Fibroblast of lung (primary cell): ENCODE measurements at places on chromosomes 2 and 18. TPM values are rescaled to one million over a fixed set of nuclear protein-coding genes. Genes with fewer than 3 reads are reported as not detected.

DNA sequence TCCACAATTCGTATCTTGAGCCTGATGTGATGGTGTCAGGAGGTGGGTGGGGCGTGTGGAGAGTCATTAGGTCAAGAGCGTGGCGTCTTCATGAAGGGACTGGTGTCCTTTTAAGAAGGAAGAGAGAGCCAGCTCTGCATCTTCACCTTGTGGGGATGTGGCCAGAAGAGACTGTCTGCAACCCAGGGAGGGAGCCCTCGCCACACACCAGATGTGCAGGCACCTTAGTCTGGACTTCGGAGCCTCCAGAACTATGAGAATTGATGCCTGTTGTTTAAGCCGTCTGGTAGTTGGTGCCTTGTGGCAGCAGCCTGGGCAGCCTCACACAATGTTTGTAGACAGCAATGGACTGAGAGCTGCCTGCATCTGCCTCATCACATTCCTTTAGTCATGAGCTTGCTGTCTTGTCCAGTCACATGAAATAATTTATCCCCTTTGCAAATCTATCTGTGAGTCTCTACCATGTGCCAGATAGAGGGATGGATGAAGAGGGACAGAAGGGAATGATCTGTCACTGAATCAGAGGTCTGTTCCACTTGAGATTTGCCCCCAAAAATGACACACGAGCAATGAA lies 61.0 kb downstream of the MYT1L start:
- no peak for DNase-seq

DNA sequence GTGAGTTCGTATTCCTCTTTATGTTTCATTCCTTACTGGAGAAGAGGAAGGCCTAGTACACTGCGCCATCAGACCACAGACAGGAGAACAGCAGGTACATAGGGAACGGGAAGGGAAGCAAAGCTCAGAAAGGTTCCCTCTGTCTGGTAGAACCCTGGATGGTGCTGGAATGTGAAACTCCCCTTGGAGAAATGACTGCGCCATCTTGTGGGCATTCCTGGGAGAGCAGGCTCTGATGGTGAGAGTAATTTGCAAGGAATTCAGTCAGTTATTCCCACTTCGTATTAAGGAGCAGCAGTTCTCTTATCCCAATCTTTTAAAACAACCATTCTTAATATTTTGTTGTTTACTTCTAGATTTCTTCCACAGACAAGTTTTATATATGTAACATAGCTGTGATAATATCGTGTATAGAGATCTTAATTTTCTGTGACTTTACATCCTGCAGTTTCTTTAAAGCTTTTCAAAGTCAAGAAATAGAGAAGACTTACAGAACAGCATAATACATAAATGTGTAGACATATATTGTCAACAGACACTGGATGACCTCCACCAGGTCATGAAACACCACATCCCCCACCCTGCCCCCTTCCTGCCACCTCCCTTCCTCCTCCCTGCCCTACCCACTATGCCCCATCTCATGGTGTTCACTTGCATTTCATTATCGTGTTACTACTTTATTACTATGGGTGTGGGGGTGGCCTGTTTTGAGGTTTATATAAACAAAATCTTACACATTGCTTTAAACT lies 83.9 kb downstream of the ARHGEF4 start:
- DNase-seq: peak; percentile 72

- no peak for DNase-seq
Observed at GRCh38 chr2:13542061-13542460, 825.3 kb downstream of the TRIB2 start.

DNA sequence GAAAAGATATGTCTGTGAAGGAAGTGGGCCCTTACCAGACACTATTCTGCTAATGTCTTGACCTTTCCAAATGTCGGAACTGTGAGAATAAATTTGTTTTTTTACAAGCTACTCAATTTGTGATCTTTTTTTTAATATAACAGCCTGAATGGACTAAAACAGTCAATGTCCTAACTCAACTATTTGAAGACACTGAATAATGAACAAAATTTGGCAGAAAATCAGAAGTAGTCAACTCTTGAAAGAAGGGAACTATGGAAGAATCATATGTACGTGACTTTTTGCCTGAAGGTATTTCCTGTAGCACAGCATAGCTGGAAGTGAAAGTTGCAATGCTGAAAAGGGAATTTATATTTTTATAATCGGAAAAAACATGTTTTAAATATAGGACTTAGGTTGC lies 351.8 kb upstream of the TFPI start:
- no peak for DNase-seq

DNA sequence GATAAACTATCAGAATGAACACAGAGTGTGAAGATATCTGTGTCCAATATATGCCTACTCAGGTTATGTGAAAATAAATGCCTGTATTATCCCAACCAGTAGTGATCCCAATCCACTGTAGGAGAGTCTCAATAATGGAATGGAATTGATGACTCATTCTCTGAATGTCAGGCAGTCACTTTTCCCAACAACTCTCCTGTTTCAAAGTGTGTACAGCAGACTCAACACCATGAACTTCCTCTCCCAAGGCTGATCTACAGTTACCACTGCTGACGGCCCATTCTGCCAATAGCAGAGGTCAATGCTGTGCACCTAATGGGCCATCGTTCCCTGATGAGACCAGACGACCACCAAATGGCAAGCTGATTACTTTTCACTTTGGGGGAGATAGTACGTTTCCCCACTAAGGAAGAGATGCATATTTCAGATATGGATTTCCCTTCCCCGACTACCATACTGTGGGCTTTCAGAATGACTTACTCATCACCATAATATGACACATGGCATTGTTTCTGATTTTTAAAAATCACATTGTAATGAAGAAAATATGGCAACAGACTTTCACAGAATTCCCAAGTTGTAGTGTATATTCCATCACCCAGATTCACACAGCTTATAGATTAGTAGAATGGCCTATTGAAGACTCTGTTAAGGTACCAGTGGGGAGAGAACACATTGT lies 601.7 kb upstream of the VRK2 start:
- peak; percentile 19 for DNase-seq

GRCh38 chr2:104976603-104977120 lies 61.2 kb upstream of the MRPS9 start:
- DNase-seq: no peak

- no peak for DNase-seq
Observed at GRCh38 chr2:240878341-240878936, 9.8 kb downstream of the AGXT start.

DNA sequence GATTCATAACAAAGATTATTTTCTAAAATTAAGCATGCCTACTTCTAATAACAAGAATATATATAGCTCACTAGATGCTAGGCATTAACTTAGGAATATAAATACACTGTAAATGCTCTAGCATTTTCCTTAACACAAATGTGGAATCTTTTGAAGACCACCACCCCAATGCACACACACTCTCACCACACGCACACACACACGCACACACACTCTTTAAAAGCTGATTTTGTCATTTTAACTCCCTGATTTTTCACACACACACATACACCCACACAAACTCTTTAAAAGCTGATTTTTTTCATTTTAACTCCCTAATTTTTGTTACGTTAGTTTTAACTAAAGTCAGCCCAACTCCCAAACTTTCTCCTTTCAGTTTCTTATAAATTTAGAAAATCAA lies 3.0 kb downstream of the COL5A2 start:
- no peak for DNase-seq

- DNase-seq: no peak
Observed at GRCh38 chr18:45749918-45750689, 26.1 kb downstream of the SLC14A1 start.

DNA sequence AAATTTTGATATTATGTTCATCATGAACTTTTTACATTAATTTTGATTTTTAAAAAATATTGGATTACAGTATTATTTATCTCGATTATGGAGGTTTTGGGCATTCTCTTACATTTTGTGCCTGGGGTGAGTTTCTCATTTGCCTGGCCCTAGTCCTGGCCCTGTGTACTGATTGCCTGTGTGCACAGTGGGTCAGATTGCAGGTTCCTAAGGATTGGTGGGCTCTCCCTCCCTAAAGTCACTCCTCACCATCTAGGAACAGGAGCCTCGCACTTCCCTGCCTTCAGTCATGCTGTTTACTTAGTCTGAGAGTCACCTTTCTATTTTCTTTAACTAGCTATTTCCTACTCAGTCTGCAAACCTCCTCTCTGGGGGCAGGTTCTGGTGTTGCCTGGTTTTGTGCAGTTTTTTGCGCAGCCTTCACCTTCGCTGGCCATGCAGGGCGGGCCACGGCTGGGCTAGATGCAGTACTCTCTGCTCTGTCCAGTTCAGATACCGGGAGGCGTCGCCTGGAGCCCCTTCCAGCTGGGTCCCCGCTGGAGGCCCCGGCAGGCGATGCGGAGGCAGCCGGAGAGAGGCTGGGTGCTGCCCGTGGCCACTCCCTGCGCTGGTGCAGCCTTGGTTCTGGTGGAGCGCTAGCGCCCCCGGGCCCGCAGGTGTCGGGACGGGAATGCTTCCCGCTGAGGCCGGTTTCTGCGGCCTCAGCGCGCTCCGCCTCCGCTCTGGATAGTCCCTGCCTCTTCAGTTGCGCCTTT lies 23.3 kb upstream of the MC5R start:
- peak; percentile 26 for DNase-seq

GRCh38 chr2:145287736-145288135 lies 767.8 kb upstream of the ZEB2 start:
- DNase-seq: no peak

DNA sequence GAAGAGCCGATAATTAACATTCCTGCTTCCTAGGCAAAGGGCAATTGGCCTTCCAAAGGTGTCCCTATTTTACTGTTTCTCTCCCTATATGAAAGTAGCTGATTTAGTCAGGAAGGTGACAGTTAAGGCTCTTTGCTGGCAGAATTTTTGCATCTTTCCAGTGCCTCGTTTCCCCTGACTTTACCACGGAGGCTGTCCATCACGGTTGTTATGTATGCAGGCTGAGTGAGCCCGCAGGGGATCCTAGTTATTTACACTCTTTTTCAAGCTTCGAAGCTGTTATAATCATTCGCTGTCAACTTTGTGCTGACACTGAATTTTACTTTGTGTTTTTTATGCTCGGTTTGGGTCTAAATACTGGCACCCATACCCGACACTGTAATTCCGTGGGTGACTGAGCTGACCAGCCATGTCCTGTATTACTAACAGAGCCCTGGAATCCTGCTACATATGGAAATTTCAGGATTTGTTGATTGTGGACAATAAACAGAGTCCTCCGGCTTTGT lies 713.8 kb upstream of the FANCL start:
- no peak for DNase-seq

- DNase-seq: peak; percentile 82
Observed at GRCh38 chr2:29165362-29166241, 50.4 kb downstream of the CLIP4 start.

DNA sequence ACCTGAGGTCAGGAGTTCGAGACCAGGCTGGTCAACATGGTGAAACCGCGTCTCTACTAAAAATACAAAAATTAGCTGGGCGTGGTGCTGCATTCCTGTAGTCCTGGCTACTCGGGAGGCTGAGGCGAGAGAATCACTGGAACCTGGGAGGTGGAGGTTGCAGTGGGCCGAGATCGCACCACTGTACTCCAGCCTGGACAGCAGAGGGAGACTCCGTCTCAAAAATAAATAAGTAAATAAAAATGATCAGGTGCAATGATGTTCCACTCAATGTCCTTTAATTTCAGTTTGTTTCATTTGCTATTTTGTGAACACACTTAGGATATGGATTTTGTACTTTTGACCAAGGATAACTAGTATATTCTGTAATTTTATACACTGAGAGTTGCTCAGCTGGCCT lies 9.3 kb downstream of the HADHA start:
- DNase-seq: peak; percentile 13

DNA sequence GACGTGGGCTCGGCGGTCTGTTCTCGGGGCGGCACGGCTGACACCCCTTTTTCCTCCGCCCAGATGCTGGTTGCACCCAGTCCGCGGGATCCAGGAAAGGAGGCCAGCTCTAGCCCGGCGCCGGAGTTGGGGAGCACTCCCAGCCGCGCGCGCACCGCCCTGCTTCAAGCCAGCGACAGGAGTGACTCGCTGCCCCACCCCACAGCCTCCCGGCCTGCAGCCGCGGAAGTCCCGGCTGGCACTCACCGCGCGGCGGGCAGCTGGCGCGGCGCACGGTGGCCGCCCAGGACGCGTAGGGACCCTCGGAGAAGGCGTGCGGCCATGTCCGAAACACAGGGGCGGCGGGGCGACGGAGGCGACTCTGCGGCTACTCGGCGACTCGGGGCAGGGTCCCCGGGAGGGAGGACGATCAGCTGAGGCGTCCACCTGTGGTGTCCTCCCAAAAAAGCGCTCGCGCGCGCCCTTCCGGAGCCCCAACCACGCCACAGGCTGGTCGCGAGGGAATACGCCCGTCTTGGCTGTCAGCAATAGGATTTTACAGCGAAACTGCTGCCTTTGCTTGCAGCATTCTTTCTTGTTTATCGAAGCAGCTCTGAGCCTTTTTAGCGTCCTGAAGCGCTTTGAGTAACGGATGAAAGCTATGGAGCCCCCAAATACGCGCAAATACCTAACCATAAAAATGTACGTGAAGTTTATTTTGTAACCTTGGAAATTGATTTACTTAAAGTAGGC lies at the start of gene ACADL:
TSS of gene ACADL (minus strand) at position 507 of the 732 bp plus-strand sequence. CDS start at position 323, 184 bp downstream.
- DNase-seq: peak; percentile 54

DNA sequence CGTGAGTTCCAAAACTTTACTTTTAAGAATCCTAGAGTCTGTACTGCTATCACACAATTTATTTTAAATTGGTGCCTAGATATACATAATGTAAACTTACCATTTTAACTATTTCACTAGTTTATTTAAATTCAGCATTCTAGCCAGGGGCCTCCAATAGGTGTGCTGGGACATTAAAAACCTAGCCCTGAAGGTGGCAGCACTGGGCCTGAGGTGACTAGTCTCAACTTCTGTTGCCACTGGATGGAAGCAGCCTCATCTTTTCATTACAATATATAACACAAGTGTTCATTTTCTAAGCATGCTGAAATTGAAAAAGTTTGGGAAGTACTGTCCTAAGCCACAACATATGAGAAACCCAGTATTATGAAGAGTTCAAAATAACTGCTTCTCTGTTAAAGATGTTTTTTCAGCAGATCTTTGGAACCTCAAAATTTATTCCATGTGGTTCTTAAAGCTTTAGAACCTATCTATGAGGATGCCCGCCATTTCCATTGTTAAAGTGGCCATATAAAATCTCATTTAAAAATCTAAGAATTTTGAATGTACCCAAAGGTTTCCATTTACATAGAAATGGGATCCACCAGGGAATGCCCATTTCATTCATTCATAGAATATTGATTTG lies 2.9 kb upstream of the RBBP8 start:
- DNase-seq: peak; percentile 57

GRCh38 chr2:20609349-20609994 lies 41.4 kb downstream of the HS1BP3 start:
- DNase-seq: peak; percentile 70

- DNase-seq: no peak
Observed at GRCh38 chr2:161063946-161064306, 96.3 kb upstream of the TANK start.

G6PC2 gene
- not detected in 2 replicates for total RNA-seq

CTAGE1 gene
- total RNA-seq: under 0.01 TPM in 1 of 2 replicates, not detected in the other

UBXN2A gene
- total RNA-seq: 12.9 and 13.9 TPM in 2 replicates

CKAP2L gene
- total RNA-seq: 0.26 and 3.0 TPM in 2 replicates

BBS5 gene
- 5.6 and 7.1 TPM in 2 replicates for total RNA-seq

GATA6 gene
- 6.3 and 10.0 TPM in 2 replicates for total RNA-seq

TLX2 gene
- under 0.01 TPM in 1 of 2 replicates, not detected in the other for total RNA-seq

MCFD2 gene
- total RNA-seq: 145 and 151 TPM in 2 replicates

GLI2 gene
- 3.3 TPM in 2 replicates for total RNA-seq

BOLL gene
- total RNA-seq: not detected in 2 replicates
